NCI-H1436 (cell line): ENCODE measurements at places on chromosomes 1 and 21.

DNA sequence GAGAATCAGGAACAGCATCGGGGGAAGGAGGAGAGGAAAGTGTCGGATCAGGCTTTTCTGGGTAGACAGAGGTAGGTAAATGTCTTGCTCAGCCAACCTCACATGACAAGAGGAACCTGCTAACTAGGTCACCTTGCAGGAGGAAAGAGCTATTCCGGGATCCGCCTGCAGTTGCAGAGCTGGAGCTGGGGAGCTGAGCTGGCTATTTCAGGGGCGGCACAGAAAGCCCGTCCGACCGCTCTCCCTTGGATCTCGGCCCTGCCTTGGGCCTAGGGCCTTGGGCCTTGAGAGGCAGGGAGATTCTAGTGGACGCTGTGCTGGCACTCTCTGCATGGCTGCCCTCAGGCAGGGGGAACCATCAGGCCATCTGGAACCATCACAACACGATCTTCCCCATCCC is 56.5 kb upstream of the CTPS1 start:
- DNase-seq: no peak

GRCh38 chr21:15051644-15052458 is 12.9 kb downstream of the NRIP1 start:
- DNase-seq: no peak

GRCh38 chr21:17578162-17578561 is 34.5 kb downstream of the BTG3 start:
- no peak for DNase-seq

GRCh38 chr1:94095744-94096469 is 25.0 kb downstream of the ABCA4 start:
- no peak for DNase-seq

DNA sequence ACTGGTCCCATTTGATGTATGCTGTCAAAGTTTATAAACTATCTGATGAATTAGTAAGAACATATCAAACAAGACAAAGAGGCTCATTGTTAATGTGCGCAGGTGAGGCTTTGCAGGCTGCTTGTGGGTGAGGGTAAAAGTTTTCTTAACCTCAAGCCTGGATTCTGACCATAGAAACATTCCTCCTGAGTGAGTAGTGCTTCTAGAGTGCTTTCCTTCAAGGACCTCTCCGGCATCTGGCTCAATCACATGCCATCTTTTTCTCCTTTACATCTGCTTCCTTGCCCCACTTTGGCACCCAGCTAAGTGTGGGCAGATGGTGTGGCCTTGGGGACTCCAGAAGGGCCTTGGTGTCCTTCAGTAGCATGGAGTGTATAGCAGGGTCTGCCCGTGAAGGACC is 104.0 kb downstream of the ROR1 start:
- no peak for DNase-seq

DNA sequence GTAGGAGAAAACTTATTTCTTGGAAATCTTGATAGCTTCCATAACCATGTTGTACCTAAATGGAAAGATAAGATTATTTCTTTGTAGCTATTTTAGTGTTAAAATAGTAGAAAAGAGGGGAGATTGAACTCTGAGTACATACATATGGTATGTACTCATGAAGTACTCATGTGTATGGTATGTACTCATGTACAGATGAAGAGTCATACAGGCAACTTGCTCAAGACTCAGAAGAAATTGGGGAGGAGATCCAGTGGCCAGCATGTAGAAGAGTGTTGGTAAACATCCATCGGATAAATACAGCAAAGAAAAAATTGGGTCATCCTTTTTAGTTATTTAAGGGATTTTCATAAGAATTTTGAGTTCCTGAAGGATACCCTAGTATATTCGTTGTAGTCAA is 29.0 kb downstream of the MDM4 start:
- DNase-seq: no peak

GRCh38 chr1:30226648-30227047 is 496.7 kb downstream of the MATN1 start:
- DNase-seq: no peak

- no peak for DNase-seq
Observed at GRCh38 chr1:172326136-172326535, 94.3 kb upstream of the C1orf105 start.

GRCh38 chr1:44810101-44810761 is 1.9 kb downstream of the BTBD19 start:
- DNase-seq: no peak

DNA sequence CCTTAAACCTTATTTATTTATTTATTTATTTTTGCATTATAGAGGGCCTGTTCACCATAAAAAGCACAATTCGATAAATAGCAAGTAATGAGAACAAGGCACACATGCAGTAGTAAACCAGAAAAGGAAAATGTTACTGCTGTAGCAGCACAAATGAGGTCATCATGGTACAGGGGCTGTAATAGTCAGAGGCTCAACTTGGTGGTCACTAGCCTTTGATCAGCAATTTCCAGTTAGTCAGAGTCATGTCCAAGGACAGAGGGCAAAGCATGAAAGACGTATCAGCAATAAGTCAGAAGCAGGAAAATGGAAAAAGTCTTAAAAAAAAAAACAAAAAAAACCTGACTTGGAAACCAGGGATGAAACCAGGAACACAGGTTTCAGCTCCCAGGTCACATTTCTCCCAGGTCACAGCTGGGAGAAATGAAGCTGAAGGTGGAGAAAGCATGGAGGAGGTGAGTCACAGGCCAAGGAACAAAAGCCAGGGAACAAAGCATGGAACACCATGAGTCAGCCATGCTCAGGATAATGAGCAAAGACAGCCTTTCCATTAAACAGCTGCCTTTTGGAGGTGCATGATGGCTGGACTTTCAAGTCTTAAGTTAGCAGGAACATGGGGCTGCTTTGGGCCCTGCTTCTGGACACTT is 556.3 kb downstream of the LTN1 start:
- DNase-seq: no peak

- DNase-seq: no peak
Observed at GRCh38 chr1:183390561-183390960, 27.6 kb downstream of the NMNAT2 start.

- peak; percentile 69 for DNase-seq
Observed at GRCh38 chr1:39102537-39103327, 76.6 kb downstream of the NDUFS5 start.

DNA sequence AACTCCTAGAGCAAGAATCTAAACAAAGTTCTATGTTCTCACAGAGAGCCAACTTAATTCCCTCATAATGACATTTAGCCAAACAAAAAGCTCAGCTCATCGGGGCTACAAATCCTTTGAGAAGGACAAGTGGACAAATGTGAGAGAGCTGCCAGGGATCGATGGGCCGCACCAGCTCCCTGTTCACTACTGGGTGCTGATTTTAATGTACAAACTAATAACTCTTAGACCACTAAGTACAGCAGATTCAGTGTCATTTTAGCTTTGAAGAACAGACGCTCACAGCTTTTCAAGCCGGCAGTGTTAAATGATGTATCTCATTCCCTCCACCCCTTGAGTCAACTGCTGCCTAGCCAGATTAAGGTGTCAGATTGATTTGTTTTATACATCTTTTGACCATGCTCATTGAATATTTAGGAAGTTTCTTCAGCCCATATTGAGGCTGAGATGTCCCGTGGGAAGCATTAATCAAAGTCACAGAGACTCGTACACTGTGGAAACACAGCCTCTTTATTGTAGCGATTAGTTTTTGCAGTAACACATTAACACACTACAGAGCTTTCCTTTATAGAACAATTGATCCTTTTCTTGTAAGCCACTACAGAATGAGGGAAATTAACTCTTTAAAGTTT is 21.1 kb downstream of the PROX1 start:
- peak; percentile 37 for DNase-seq

- no peak for DNase-seq
Observed at GRCh38 chr1:25616987-25617624, 515 bp downstream of the MAN1C1 start.

DNA sequence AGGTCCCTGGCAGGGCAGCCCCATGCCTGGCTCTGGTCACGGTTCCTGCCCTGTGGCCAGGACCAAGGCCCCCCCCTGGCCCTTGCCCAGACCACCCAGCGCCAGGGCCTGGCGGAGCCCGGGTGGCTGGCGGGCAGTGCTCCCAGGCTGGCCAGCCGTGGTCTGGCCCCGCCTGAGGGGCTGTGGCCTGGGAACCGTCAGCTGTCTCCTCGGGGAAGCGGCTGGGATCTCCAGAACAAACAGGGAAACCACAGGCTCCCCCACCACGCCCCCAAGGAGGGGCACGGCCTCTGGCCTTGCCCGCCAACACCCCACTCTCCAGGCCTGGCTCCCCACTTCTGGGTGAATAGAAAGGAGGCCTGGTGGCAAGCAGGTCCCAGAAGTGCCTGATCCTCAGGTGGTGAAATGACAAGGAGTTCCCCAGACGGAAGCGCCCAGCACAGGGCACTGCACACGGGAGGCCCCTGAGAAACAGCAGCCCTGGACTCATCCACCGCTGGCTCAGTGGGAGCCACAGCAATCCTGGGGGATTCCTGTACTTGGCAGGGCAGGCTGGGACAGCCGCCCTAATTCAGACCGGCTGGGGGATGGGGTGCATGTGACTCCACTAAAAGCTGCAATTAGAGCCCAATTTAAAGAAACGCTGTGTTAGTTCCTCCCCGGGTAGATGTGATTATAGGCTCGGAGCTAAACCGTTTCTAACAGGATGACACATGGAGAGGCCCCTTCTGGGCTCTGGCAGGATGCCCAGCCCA is 78.9 kb downstream of the RAP1GAP start:
- DNase-seq: peak; percentile 76

DNA sequence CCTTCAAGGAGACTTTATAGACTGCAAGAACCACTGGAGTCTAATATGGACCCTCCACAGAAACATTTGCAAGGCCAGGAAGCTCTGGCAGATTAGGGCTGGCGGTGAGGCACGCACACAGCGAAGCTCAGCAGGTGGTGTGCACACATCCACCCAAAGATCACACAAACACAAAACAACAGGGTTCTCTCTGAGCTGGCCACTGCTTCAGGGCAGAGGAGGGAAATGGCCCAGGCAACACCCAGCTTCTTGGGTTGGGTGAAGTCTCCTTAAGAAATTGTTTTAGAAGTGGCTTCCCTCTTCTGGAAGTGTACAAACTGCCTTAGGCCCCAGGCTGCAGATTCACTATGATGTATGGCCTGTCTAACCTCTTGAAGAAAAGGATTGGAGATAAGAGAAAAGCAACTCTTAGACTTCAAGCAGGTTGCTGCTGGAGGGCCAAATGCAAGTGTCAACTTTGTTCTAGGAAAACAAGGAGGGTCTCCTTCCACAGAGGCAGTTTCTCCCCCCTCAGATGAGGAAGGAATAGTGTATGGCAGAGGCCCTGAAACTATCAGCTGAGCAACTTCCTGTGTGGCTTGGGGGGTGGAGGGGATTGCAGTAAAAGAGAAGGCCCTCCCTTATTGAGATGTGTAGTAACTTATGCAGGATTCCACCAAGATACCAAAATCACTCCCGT is 2.0 kb downstream of the RCSD1 start:
- no peak for DNase-seq

DNA sequence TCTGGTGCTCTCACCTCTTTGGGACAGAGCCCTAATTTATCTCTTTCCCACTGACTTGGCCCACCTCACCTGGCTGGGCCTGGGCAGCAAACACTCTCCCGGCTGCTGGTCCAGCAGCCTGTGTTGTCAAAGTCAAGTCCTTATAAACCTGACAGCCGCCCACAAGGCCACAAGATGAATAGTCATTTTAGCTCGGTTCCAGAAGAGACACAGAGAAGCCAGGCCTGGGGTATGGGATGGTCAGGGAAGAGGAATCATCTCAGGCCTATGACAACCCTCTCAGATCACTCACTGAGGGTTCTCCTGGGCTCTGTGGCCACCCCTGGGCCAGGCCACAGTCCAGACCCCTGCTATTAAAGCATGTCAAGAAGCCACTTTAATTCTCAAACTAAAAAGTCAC is 158.5 kb downstream of the FOXD2 start:
- DNase-seq: no peak

DNA sequence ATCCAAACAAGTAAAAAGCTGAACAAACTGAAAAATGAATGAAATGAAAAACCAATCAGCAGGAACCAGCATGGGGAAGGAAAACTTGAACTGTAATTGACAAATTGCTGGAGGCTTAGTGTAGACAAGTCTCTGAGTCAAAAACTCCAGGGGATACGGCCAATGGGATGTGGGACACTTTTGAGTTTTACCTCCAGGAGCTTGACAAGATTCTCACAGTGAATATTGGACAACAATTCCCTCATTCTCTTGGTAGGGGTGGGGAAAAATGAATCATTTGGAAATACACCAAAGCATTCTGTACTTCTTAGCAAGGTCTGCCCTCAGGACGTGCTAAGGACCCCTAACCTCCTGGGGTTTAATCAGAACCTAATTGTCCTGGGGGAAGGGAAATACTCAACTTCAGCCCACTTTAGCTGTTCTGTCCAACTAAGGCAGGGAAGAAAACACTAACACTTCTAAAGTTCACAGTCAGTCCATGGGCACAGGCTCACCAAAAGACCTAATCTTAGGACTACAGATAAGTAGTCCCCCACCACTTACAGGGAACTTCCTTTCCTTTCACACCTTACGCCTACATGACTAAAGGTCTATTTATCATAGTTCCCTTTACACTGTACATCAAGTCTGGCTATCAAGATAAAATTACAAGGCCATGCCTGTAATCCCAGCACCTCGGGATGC is 60.7 kb upstream of the CDC42BPA start:
- DNase-seq: no peak

GRCh38 chr21:34054259-34054658 is 19.1 kb upstream of the MRPS6 start:
- no peak for DNase-seq

- peak; percentile 76 for DNase-seq
Observed at GRCh38 chr1:30748098-30748698, 9.4 kb downstream of the LAPTM5 start.

DNA sequence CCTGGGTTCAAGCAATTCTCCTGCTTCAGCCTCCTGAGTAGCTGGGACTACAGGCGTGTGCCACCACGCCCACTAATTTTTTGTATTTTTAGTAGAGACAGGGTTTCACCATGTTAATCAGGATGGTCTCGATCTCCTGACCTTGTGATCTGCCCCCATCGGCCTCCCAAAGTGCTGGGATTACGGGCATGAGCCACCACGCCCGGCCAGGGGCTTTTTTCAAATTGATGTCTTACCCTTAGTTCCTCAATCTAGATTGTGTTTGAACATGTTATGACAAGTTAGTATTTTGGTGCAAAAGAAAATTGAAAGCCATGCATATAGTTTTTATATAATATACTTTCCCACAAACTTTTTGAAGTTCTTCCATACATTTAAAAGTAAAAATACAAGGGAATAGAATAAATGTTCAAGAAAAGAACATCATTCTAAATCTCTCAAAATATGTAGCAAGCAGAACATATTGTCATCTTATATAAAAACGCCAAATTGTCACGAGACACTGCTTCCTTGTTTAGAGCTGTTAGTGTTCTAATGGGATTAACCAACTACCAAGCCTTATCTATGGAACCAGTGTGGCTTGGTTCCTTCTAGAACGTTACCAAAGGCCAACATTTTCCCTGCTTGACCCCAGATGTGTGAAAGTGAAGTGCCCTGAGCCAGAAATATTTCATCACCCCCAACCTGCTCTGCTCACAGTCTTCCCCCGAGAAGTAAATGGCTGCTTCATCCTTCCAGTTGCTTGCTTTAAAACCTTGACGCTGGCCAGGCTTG is 9.5 kb upstream of the PLEKHM2 start:
- DNase-seq: no peak

- no peak for DNase-seq
Observed at GRCh38 chr21:34202553-34203372, 129.4 kb downstream of the MRPS6 start.

GRCh38 chr1:2506007-2506860 is 20.2 kb downstream of the PANK4 start:
- no peak for DNase-seq

GRCh38 chr21:46098303-46099141 is 610 bp downstream of the COL6A2 start:
- no peak for DNase-seq
